CD4-positive, alpha-beta T cell treated with Interferon alpha-2 for 1 hour (primary cell): ENCODE measurements at places on chromosomes 2 and 18.

- DNase-seq = no peak
Observed at GRCh38 chr18:47254341-47254939, 3.0 kb upstream of the SKOR2 start.

DNA sequence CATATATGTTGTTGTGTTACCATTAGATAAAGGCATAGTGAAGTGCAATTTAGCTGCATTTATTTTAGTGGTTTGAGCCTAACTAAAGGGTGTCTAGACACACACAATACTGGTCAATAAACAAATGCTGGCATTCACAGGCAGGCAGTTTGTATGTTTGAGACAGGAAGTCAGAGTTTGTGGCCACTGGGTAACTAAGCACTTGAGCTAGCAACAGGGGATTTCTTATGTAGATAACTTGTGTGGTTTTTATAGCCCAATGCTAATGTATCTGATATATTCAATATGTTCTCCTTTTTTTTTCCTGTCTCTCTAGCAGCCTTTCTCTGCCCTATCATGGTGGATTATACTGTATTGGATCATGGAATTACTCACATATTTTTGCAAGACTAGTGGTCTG is 38.1 kb downstream of the LRRTM4 start:
- no peak for DNase-seq

DNA sequence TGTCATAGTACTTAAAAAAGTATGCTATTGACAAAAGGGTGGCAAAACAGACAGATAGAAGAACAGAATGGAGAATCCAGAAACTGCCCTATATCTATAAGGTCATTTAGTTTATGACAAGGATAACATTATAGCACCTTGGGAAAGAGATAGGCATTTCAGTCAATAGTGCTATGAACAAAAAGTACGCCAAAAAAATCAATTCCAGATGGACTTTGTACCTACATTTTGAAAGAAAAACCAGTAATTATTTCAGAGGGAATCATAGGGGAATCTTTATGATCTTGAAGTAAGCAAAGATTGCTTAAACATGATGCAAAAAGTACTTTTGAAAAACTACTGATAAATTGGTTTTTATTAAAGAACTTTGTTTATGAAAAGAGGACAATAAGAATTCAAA is 59.9 kb upstream of the SETBP1 start:
- DNase-seq = no peak

DNA sequence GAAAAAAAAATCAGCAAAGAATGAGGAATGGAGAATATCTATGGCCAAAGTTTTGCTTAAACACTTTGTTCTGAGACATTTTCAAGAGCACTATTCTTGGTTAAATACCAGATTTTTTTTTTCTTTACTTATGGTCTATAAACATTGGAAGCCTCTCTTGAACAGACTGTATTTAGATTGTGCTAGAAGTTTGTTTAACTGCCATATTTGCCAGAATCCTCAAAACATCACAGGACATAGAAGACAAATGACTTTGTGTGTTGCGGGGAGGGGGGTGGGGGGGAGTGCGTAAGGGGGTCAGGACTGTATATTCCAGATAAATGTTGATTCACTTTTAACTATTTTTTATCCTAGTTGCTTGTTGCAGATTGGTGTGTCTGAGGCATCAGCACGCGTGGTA is 262.0 kb downstream of the MEIS1 start:
- no peak for DNase-seq

DNA sequence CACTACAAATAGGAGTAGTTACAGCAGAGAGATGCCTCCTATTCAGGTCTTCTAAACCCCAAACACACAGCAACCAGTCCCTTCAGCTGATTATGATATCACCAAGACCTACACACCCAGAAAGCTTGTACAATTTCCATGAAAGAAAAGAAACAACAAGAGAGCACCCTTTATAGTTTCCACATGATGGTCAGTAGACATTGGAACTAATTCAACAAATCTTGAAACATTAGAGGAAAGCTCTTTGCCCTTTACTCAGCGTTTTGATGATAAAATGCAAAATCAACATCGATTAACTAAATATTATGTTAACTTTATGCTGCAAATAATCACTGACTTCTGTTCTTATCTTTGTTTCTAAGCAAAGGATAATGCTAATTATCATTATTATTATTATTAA is 393.6 kb upstream of the ID2 start:
- DNase-seq = no peak

- no peak for DNase-seq
Observed at GRCh38 chr2:132605236-132606180, 64.5 kb downstream of the LYPD1 start.

- no peak for DNase-seq
Observed at GRCh38 chr2:215542690-215543089, 106.8 kb upstream of the FN1 start.

- no peak for DNase-seq
Observed at GRCh38 chr2:115572746-115573145, 1130.3 kb downstream of the DPP10 start.

GRCh38 chr2:156908825-156909224 is 348.7 kb upstream of the GALNT5 start:
- DNase-seq = no peak

GRCh38 chr2:17950006-17950405 is 71.5 kb downstream of the KCNS3 start:
- DNase-seq = no peak

GRCh38 chr2:9271691-9272090 is 65.1 kb downstream of the ASAP2 start:
- DNase-seq = no peak

DNA sequence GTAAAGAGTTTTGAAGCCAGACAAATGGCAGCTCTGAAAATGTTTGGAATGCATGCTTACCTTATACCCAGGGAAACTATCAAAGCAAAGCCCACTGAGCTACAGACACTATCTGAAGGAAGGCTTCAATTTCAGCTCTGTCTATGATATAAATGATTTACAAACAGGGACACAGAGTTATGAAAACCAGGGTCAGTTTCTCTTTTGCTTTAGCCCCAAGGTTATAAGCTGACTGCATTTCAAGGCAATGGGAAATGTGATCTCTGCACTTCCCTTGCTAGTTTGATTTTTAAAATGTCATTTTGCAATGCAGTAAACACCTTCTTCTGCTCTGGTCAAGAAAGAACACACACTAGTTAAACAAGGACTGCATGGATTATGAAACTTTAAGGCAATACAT is 65.2 kb upstream of the CCDC195 start:
- DNase-seq = no peak

- no peak for DNase-seq
Observed at GRCh38 chr2:240596080-240596460, 9.5 kb downstream of the CAPN10 start.

DNA sequence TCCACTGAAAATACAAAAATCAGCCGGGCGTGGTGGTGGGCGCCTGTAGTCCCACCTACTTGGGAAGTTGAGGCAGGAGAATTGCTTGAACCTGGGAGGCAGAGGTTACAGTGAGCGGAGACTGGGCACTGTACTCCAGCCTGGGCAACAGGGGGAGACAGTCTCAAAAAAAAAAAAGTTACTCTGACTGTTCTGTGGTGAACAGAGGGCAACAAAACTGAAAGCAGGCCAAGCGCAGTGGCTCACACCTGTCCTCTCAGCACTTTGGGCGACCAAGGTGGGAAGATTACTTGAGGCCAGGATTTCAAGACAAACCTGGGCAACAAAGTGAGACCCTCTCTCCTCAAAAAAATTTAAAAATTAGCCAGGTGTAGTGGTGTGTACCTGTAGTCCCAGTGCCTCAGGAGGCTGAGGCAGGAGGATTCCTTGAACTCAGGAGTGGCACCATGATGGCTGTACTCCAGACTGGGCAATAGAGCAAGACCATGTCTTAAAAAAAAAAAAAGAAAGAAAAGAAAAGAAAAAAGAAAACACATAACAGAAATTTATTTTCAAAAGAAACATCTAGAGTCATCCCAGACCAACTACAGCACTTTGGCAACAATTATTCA is 13.6 kb upstream of the RTN4 start:
- DNase-seq = no peak

DNA sequence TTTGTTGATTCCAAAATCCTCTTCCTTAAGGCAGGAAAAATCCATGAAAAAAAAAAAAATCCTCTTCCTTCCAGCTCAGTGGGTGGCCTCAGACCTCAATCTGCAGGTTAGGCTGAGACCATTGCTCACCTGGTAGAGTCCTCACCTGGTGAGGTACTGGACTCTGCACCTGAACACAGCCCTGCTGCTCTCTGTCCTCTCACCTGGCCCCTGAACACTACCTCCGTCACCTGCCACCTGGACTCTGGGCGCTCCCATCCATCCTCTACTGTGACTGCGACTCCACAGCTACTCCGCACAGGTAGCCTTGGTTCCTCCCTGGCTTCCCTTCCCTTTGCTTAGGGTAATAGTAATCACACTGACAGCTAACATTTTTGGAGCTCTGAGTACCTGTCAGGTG is 22.1 kb downstream of the TYMS start:
- DNase-seq = no peak

DNA sequence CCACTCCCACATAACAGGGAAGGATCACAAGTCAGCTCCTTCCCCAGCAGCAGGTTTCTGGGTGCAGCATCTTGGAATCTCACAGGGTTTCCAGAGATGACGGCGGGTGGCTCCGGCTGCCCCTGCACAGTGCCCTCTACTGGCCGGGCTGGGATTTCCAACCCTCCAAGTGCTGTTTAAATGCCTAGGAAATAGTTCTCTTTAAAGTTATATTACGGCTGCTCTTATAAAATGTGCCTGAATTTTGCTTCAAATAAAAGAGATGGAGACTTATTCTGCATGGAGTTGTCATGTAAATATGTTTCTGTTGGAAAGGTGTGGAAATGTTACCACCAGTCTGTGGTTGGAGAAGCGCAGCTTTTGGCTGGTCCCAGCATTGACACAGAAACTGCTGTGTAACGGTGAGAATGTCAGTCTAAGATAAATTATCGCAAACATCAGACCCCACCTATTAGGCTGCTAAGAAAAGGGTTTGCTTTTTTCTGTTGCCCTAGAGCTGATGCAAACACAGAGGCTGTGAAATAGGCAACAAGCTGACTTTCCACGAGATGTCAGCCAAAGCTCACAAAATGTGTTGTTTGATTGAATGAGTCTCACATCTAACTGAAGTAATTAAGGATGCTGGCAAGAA is 3.3 kb upstream of the HJURP start:
- DNase-seq = peak; percentile 27

DNA sequence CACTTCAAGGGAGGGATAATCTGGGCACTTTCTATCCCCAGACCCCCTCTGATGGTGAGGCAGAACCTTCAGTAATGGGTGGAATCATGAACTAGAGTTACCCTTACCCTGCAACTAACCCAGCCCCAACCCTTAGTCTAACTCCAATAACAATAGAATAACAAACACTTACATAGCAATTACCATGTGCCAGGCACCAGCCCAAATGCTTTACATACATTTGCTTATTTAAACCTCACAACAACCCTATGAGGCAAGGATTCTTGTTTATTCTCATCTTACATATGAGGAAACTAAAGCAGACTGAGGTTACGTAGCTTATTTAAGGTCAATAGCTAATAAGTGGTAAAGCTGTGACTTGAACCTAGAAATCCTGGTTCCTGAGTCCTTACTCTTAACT is 132.8 kb downstream of the CYP26B1 start:
- DNase-seq = no peak

- DNase-seq = no peak
Observed at GRCh38 chr2:96698221-96698861, 41.5 kb downstream of the LMAN2L start.

DNA sequence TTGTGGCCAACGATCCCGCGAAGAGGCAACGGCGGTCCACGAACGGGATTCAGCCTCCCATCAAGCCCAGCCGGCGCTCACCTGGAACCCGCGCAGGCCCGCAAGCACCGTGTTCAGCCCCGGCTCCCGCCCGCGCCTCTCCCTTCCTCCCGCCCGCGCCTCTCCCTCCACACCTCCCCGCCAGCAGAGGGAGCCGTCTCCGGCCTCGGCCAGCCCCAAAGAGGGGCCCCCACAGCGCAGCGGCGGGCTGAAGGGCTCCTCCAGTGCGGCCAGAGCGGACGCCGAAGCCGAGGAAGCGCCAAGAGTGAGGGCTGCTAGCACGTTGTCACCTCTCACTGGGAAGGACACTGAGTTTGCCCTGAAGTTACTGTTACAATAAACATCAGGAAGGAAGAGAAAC is 55.3 kb upstream of the LAPTM4A start:
- no peak for DNase-seq

DNA sequence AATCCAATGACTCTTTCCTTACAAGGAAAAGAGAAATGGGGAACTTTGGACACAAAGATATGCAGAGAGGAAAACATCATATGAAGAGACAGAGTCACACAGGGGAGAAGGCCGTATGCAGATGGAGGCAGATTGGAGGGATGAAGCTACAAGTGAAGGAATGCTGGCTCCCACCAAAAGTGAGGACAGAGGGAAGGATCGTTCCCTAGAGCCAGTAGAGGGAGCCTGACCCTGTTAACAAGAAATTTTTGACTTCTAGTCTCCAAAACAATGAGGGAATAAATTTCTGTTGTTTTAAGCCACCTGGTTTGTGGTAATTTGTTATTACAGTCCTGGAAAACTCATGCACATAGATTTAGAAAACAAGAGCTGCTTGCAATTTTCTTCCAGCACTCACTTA is 169.3 kb downstream of the PMAIP1 start:
- no peak for DNase-seq

GRCh38 chr2:39385172-39385571 is 51.9 kb downstream of the MAP4K3 start:
- no peak for DNase-seq

DNA sequence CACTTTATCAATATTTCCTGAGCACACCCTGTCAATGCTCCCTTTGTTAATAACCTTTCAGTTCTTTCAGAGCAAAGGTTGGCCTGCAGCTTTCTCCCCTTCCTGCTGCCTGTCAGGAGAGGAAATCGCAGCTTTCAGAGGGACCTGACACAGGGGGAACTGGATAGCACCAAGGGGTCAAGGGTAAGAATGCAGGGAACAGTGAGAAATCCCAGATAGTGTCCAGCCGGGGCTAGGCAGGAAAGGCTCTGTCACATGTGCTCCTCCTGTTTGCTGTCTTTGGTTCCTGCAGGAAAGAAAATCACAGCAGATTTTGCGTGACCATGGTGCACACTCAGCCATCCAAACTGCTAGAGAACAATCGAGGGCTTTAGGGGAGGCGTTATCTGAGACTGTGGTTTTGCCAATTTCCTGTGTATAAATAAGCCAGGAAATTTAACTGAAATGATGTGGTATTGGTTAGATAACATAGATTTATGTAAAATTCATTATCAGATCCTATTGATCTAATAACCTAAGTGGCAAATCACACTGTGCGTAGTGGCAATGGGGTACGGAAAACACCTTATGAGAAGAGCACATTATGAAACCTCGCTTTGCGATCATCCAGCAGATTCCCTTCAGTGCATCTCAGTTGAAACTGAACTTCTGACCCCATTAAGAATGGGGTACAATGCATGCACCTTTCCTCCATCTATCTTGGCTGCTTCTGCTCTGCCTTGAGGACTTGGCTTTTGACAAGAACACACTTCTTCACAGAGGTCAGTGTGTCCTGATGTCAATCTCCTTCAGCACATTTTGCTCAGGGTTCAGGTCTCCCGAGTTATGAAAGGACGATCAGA is 178.0 kb downstream of the ICOS start:
- no peak for DNase-seq

GRCh38 chr2:12271589-12271984 is 445.1 kb upstream of the TRIB2 start:
- DNase-seq = no peak
